ENCODE measurements at places on chromosomes 7 and 10. TPM values are rescaled to one million over a fixed set of nuclear protein-coding genes. Genes with fewer than 3 reads are reported as not detected.

GRCh38 chr10:63763744-63764143, 242.5 kb downstream of the REEP3 start:
- no peak for ATAC-seq

DNA sequence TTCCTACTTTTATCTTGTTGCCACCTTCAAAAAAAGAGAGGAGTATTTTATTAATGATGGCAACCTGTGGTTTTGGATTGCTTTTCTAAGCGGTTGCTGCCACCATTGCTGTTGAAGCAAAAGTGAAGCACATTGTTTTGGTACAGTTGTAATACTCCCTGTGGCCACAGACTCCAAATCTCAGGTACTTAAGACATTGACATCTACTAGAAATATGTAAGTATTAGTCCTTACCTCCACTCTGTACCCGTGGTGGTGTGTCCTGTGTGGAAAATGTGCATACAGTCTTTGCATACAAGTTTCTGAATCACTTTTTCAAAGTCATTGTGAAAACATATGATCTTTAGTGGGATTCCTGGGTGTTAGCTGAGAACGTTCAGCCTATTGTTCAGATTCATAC, 85.7 kb downstream of the ANLN start:
- ATAC-seq = peak; percentile 73

GRCh38 chr7:42020061-42020460, 216.9 kb downstream of the GLI3 start:
- ATAC-seq = no peak

DNA sequence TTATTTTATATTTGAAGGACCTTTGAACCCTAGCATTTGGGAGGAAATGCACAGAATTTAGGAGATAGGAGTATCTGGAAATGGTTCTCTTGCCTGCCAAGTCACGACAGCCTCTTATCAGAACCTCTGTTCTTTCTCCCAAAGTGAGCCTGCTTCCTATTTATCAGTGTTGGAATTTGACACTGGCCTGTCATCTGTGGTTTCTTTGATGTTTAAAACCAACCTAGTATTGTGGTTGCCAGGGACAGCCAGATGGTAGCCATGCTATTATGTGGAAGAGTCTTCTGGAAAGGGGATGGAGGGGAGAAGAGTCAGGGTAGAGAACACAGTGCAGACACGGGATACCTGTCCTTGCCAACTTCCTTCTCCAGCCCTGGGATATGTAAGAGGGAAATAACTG, 21.1 kb downstream of the ZNF282 start:
- no peak for ATAC-seq

DNA sequence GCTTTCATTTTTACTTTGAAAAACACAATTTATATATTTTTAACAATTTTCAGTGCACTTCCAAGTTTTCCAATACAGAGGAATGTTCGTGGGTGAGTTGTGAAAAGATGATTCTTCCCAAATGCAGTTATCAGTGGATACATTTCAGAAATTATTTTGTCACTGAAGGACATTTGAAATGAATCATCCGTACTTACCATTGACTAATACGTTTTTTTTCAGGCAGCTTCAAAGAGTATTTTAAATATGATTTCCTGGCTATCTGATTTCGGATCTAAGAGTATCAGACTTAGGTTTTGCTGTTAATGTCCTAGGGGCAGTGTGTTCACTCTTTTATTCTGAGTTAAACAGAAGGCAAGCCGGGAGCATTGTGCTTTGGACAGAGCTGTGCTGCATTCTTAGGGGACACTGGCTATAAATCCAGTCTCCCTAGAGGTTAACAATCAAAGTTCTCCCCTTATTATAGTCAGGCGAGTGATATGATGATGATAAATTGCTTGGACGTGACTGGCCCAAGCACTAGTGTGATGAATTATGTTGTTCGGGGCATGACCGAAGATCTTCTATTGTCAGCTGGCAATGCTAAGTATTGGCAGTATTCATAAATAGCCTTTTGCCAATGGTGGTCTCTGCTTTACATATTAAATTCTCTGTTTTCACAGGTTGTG, 4.5 kb downstream of the PTER start:
- no peak for ATAC-seq

- ATAC-seq = no peak
Measured at GRCh38 chr10:131172433-131172832, 139.1 kb downstream of the TCERG1L start.

DNA sequence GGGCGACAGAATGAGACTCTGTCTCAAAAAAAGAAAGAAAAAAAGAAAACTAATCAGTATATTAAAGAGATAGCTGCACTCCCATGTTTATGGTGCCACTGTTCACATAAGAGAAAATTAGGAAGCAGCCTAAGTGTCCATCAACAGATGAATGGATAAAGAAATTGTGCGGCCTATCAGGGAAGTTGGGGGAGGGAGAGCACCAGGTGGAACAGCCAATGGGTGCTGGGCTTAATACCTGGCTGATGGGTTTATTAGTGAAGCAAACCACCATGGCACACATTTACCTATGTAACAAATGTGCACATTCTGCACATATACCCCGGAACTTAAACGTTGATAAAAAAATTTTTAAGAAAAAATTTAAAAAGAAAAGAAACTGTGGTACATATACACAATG, 9.0 kb upstream of the PRRT4 start:
- no peak for ATAC-seq

GRCh38 chr7:31059551-31059950, 7.4 kb downstream of the ADCYAP1R1 start:
- ATAC-seq = no peak

DNA sequence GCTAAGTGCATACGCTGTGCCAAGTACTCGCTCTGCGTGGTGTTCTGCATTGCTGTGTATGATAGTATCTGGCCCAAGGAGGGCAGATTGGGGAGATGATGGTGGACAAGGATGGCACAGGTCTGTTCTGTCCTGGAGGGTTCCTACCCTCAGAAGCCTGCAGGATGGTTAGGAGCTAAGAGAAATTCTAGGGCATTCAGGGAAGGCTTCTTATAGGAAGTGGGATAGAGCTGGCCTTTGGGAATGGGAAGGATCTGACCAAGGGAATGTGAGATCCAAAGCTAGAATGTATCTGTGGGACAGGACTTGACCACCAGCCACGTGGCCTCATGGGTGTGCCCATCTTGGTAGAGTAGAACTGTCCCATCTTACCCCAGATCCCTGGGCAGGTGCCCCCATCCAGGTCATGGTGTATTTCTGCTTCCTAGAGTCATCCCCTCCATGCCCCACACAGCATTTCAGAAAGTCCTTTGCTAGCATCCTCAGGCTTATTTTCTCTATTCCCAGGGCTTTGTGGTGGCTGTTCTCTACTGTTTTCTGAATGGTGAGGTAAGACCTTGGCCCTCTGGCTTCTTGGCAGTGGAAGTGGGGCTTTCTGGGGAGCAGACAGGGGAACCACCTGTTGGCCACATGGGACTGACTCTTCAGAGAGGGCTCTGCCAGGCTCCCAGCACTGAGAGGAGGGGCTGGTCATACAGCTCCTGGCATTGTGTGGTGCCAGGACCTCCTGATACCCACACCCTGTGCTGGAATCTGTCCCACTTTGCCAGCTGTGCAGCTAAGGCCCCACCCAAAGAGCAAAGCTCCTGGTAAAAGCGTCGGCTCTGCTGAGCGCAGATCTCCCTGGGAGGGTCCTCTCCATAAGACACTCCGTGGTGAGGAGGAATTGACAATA, 52.5 kb downstream of the ADCYAP1R1 start:
- no peak for ATAC-seq

GRCh38 chr10:110303681-110304080, 1.0 kb downstream of the SMNDC1 start:
- no peak for ATAC-seq

GRCh38 chr10:78802866-78803265, 265.9 kb upstream of the ZMIZ1 start:
- no peak for ATAC-seq

DNA sequence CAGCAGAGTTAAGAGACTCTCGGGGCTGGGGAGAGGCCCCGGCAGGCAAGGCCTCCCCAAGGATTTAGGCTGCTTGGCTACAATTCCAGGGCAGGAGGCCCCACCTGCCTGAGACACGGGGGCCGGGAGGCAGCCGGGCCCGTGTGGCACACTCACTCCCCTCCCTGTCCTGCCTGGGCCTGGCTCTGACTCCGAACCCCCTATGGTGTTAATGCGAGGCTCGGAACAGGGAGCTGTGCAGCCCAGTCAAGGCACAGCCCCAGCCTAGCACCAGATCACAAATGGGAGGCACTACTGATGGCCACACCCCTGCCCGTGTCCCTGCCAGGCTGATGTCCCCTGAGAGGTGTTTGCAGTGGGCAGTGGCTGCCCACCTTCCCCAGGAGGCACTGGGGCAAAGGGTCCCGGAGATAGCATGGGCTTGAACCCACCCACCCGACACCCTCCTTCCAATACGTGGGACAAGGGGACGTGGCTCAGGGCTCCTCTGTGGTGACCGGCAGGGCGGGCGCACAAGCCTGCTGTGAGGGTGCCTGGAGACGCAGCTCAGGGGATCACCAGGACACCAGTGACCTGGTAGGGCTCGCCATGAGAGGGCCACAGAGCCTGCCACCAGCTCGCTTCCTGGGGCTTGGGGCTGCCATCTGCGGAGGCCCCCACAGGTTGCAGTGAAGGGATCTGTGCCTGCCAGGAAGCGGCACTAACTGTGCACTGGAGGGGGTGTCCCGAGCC, 37.0 kb downstream of the DPYSL4 start:
- ATAC-seq = no peak

DNA sequence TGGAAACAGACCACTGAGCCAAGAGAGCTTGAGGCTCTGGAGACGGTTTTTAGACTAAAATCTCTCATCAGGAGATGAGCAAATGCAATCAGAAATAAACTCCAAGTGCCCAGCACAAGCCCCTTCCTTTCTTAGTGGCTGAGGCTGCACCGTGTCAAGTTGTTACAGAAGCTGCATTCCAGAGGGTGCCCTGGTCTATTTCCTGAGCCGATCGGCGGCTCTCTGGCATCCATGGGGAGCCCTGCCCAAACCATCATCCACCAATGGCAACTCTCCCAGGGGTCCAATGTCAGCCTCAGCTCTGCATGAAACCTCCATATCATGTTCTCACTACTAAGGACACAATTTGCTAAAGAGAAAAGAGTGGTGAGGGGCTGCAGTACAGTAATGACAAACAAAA, 89.6 kb downstream of the SVIL start:
- ATAC-seq = no peak

DNA sequence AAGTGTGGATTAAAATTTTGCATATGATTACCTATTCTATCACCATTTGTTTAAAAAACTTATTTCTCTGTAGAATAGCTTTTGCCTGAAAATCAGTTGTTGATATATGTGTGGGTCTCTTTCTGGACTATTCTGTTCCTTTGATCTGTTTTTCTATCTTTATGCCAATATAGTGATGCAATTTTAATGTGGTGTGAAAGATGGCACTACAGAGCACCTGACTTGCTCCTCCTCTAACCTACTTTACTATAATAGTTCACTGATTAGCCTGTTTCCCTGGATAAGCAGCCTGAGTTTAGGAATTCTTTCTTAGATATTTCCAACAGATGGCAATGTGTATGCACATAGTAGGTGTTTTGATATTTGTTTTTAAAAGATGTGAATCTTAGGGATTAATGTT, 294.5 kb downstream of the AUTS2 start:
- ATAC-seq = no peak

DNA sequence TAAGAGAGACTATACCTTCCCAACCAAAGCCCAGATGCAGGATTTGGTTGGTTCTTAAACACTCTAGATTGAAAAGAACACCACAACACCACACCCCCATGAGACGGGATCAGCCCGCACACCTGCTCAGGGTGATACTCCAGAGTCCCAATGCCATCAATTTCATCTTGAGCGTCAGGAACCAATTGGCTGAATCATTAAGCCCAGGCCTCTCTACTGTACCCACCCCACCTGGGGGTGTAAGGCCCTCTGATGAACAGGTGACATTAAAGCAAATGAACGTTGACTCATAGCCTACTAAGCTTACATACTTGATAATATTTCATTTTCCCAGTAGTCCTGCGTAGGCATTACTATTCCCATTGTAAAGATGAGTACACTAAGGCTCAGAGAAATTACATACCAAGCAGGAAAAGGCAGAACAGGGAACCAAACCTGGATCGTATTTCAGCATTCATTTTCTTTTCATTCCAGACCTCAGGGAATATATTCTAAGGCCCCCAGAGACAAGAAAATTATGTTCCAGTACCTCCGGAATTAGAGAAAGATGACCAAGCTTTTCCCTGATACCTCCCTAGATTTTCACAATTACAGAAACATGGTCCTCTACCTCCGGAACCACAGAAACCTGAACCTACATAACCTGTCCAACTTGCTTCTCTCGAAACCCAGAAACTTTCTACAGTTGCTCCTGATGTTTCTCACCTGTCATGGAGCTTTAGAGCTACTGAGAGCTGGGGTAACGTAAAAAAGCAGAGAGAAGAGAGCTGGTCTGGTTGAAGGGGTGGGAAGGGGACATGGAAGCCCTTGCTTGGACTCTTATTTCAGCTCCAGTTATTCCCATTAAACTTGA, 43.1 kb upstream of the KDM7A start:
- ATAC-seq = no peak

DNA sequence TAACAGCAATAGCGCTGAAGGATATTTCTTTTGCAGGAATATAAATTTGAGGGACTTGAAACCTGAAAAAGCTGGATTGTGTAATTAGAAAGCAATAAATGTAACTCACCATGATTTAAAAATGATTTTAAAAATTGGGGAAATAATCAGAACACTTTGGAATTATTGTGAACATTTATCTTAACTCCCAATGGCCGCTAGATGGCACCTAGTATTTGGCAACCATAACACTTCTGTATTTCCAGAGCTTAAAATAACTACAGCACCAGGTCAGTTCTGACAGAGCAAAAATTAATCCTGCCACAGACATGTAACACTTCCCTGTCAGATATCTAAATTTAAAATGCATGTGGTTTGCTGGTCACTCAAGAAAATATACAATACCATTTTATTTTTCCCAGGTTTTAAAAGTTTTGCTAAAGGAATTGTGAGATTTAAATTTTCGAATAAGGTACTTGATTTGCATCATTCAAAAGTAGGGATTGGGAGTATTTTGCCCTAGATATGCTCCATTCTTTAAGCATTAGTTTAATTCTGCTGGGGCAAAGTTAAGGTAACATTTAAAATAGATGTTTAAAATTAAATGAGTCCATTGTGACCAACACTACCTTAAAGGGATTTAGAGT, 144.5 kb downstream of the PPP1R3A start:
- ATAC-seq = no peak

HTR5A gene
- not detected for total RNA-seq

LEP gene
- not detected for total RNA-seq

MBL2 gene
- total RNA-seq = not detected
